ENCODE measurements at places on chromosomes 4 and X.

DNA sequence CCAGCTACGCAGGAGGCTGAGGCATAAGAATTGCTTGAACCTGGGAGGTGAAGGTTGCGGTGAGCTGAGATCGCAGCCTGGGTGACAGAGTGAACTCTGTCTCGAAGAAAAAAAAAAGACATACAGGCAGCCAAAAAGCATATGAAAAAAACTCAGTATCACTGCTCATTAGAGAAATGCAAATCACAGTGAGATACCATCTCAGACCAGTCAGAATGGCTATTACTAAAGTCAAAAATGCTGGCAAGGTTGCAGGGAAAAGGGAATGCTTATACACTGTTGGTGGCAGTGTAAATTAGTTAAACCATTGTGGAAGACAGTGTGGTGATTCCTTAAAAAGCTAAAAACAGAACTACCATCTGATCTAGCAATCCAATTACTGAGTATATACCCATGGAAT lies 123.1 kb downstream of the CHIC2 start:
- no peak for DNase-seq

- no peak for DNase-seq
Measured at GRCh38 chrX:65093658-65094057, 117.4 kb upstream of the ZC4H2 start.

- DNase-seq, result no peak
Measured at GRCh38 chrX:46634577-46634976, 61.0 kb downstream of the CHST7 start.

- DNase-seq, result no peak
Measured at GRCh38 chr4:121674696-121675095, 22.1 kb downstream of the ANXA5 start.

GRCh38 chr4:52889778-52890520 lies 27.8 kb downstream of the RASL11B start:
- no peak for DNase-seq

DNA sequence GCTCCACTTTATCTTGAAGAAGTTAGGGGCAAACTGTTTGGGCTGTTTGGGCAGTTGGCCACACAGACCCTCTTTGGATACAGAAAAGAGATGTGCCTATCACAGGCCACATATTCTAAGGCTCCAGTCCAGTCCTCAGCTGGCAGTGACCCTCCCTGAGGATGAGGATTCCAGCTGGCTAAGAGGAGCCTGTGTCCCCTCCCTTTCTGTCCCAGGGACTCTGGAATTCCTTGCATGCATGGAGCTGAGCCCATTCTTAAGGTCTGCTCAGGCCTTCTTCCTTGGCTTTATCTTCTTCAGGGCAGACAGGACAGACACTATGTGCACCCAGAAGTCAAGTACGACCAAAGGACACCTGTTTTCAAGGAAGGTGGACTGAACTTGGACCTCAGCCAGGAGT lies 23.8 kb upstream of the GK2 start:
- no peak for DNase-seq

DNA sequence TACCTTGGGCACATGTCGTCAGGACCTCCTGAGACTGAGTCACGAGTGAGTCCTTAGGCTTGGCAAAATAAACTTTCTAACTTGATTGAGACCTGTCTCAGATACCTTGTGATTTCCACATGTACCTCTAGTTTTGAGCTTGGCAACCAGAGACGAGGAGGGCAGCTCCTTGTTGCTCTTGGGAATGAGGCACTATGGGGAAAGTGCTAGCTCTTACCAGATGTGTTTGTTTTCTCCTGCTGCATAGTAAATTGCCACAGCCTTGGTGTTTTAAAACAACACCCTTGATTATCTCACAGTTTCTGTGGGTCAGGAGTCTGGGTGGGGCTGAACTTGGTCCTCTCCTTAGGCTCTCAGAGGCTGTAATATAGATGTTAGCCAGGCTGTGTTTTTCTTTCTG lies 59.1 kb upstream of the MAML3 start:
- no peak for DNase-seq

- DNase-seq, result no peak
Measured at GRCh38 chrX:19758539-19758938, 128.9 kb downstream of the SH3KBP1 start.

- no peak for DNase-seq
Measured at GRCh38 chr4:6172927-6173200, 27.5 kb downstream of the JAKMIP1 start.

DNA sequence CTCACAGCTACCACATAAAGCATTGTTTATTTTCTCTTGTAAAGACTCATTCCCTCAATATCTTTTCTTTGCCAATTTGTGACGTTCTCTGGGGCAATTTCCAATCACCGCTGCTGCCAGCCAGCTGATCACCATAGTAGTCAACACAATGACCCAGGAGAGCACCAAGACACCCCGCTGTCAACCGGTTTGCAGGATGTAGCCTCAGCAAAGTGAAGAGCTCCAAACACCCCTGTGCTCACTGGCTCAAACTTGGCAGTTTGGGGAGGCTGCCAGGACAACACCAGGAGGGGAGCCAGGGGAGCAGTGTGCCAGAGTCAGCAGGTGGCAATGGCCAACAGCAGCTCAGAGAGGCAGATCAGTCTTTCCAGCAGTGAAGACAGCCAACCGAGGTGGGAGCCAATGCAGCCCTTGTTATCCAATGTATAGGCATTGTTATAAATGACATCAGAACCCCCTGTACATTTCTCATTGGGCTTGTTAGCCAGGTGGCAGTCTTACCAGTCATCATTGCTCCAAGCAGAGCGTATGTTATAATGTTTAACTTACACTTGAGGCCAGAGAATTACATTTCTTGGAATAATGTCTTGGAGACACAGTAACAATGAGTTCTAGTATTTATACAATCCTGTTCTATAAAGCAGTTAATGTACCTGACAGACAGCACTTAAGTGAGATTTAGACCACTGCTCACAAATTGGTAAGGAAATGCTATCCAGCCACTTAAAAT lies 274.9 kb upstream of the GK2 start:
- DNase-seq, result no peak

DNA sequence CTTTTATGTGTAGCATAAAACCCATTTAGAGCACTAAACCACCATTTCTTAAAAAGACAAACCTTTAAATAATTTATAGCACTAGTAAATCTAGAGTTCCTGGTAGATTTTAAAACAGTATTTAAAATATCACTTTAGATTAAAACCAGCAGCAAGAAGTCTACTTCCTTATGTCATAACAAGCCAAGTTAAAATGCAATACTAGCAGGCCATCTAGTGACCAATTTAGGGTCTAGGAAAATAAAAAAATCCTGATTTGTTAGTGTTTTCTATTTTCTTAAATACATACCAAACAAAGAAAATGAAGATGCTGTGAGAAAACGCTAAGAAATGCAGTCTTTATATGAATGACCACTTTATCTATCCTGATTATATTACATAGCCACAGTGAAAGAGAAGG lies 53.9 kb downstream of the PAPSS1 start:
- DNase-seq, result no peak

DNA sequence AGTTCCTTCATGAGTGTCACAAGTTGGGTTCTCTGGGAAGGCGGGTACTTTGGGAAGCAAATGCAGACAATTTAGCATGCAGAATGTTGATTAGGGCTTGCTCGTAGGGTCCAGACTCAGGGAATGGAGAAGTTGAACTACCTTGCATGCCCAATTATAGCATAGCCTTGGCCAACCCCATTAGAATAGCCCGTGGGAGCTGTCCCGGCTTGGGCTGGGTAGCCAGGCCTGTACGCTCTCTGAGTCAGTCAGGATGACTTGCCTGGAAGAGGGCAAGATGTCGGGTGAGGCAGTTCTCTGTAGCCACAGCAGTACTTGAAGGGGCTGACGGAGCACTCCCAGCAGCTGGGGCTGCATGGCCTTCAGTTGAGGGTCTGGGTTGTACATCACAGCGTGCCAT lies 19.5 kb downstream of the KIAA0232 start:
- DNase-seq, result no peak

DNA sequence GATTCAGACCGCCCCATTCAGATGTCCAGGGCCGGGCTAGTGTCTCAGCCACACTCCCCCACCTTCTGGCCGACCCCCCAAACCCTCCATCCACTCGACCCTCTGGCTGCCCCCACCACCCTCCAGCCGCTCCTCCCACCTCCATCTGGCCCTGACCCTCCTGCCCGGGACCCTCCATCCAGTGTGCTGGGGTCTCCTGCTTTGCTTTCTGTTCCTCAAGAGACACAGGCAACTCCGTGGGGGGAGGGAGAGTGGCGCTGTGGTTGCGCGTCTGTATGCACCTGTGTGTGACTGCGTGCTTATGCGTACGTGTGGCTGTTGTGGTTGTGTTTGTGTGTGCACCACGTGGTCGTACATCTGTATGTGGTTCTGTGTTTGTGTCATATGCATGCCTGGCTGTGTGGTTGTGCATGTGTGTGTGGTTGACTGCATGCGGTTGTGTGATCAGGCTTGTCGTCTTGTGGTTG lies 33.3 kb downstream of the CPLX1 start:
- DNase-seq, result no peak

GRCh38 chr4:106624671-106625070 lies 256.1 kb upstream of the GIMD1 start:
- DNase-seq, result no peak

DNA sequence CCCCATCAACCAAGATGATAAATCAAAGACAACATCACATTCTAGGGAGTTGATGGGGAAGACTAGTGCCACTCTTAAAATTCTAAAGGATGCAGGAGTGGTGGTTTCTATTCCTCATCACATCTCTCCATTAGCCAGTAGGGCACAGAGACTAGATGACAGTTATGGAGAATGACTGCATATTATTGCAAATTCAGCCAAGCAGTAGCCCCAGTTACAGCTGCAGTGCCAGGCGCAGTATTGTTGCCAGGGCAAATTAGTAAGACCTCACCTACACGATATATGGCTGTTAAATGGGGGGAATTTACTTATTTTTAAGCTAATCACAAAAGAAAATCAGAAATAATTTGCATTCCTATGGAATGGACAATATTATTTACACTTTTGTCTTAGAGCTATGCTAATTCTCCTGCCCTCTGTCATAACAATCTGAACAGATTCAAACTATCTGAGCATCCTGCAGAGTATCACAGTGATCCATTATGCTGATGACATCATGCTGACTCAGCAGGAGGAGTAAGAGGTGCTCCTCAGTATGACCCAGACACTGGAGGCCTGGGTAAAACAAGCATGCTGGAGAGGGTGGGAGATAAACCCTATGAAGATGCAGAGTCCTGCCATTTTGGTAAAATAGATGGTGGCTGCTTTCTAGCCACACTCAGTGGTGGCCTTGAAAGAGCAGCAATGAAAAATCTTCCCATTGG lies 24.7 kb downstream of the ETNPPL start:
- no peak for DNase-seq

GRCh38 chr4:147899512-147899911 lies 167.6 kb downstream of the ARHGAP10 start:
- DNase-seq, result no peak

DNA sequence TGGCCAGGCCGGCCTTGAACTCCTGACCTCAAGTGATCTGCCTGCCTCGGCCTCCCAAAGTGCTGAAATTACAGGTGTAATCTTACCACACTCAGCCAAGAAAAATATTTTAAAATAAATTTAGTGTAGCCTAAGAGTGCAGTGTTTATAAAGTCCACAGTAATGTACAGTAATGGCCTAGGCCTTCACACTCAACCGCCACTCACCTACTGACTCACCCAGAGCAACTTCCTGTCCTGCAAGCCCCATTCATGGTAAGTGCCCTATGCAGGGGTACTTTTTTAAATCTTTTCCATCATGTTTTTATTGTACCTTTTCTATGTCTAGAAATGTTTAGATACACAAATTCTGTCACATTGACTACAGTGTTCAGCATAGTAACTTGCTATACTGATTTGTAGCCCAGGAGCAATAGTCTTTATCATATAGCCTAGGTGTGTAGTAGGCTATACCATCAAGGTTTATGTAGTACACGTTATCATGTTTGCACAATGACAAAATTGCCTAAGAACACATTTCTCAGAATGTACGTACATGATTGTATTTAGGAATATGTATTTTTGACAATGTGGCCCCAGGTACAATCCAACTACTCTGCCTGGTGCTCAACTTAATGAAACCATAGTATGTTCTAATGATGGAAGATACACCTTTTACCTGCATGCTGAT lies 455.2 kb downstream of the PCDH7 start:
- no peak for DNase-seq

DNA sequence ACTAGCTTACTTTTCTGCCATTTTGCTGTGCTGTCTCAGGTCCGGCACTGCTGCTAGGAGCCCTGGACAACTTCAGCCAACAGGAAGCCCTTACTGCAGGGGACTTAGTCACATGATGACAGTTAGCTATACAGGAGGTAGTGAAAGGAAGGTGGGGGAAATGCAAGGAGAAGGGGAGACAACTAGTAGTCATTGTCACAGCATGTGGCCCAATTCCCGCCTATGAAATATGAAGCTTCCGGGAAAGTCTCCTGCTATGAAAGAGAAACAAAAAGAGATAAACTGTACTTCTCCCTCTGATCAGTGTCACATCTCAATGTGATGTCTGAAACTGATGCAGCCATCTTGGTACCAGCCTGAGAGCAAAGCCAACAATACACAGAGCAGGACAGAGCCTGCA lies 71.6 kb downstream of the AMELX start:
- no peak for DNase-seq

GRCh38 chrX:21503593-21503992 lies 129.4 kb downstream of the CNKSR2 start:
- DNase-seq, result no peak

DNA sequence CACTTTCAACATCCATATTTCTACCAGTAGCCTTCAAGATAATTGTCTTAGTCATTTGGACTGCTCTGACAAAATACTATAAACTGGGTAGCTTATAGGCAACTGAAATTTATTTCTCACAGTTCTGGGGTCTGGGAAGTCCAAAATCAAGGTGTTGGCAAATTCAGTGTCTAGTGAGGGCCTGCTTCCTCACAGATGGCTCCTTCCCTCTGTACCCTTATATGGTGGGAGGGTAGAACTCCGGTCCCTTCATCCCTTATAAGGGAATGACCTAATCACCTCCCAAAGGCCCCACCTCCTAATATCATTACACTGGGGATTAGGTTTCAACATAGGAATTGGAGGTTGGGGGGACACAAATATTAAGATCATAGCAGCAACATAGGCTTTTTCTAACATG lies 7.4 kb upstream of the TBC1D25 start:
- DNase-seq, result no peak

- no peak for DNase-seq
Measured at GRCh38 chrX:87941841-87942240, 424.2 kb downstream of the KLHL4 start.

Data from stimulated activated CD4-positive, alpha-beta T cell treated with anti-CD3 and anti-CD28 coated beads, Interleukin-12 subunit alpha, Interleukin-12 subunit beta, amount 100 ng/mL, for 4 hours (primary cell).